Left kidney (tissue), 8 donors: ENCODE measurements at places on chromosomes 7 and 10. TPM values are rescaled to one million over a fixed set of nuclear protein-coding genes. Genes with fewer than 3 reads are reported as not detected.

DNA sequence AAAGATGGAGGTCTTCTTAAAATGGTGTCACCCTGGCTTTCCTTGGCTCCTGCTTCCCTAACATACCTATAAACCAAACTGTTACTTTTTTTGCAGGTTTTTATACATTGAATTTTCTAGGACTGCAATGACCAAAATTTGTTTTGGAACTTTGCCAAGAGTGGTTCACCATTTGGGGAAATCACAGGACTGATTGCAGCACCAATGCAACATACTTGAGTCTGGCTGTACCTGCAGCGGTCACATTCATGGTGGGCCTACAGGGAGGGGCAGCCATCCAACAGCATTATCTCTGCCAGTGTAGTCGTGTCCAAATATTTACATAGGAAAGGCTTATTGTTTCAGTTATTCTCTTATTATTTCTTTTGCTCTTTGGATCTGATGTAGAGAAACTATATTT is 69.0 kb downstream of the HACD1 start:
- DNase-seq, result no peak

DNA sequence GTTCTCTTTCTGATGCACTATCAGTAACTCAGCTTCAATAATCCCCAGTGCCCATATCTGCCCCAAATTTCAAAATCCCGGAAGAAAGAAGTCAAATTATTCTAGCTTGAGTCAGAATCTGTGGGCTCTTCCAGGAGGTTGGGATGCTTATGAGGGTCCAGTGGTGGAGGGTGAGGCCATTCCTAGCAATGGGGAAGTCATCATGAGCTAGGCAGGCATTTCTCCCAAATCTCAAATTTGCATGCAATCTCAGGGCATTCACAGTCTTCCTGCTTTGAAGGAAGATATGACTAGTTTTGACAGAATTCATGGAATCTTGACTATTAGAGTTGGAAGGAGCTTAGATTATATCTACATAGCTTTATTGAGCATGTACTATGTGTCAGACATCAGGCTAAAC is 164.3 kb upstream of the AGK start:
- DNase-seq, result no peak

CTAGE4 gene
- polyA plus RNA-seq, result 1.0 TPM

DNA sequence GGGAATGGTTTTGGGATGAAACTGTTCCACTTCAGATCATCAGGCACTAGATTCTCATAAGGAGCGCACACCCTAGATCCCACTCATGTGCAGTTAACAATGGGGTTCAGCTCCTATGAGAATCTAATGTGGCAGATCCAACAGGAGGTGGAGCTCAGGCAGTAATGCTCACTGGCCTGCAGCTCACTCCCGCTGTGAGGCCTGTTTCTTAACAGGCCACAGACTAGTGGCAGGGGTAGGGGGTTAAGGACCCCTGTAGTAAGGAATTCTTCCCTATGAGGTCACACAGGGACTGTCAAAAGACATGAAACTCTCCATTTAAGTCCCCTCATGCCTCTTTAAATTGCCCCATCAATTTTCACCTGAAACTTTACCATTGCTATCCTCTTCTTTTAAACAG is 8.0 kb downstream of the HGF start:
- no peak for DNase-seq

- no peak for DNase-seq
These were observed 112.5 kb downstream of the WNT2 start for GRCh38 chr7:117210397-117210796.

GRCh38 chr7:95865716-95866371 is 93.5 kb downstream of the DYNC1I1 start:
- DNase-seq, result peak; percentile 32

- no peak for DNase-seq
These were observed 123.9 kb downstream of the ZMIZ1 start for GRCh38 chr10:79192677-79193003.
